Stimulated activated CD4-positive, alpha-beta T cell treated with anti-CD3 and anti-CD28 coated beads, Interleukin-2, amount 100 ng/mL, for 48 hours (primary cell): ENCODE measurements at places on chromosomes 4 and X.

DNA sequence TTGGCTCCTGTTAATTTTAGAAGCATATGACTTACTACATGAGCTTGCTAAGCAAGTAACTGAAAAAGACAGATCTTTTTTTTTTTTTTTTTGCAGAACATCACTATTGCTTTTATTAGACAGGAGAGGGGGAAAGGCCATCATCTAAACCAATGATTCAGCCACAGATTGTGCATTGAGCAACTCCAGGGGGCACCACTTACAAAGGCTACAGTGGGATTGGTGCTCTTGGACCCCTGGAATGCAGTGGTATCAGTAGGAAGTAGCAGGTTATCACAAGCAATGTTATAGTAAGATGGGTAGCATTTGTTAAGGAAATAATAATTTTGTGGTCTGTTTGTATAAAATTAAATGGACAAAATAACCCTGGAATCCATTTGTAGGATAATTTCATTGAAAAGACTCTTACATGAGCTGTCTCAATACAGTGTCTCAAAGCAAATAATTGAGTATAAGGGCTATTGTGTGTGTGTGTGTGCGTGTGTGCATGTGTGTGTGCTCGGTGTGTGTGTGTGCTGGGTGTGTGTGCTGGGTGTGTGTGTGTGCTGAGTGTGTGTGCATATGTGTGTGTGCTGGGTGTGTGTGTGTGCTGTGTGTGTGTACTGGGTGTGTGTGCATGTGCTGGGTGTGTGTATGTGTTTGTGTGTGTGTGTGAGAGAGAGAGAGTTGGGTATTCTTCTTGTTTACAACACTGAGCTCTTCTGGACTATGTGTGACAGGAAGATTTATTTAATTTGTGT lies 296.3 kb downstream of the PCDH7 start:
- no peak for DNase-seq

DNA sequence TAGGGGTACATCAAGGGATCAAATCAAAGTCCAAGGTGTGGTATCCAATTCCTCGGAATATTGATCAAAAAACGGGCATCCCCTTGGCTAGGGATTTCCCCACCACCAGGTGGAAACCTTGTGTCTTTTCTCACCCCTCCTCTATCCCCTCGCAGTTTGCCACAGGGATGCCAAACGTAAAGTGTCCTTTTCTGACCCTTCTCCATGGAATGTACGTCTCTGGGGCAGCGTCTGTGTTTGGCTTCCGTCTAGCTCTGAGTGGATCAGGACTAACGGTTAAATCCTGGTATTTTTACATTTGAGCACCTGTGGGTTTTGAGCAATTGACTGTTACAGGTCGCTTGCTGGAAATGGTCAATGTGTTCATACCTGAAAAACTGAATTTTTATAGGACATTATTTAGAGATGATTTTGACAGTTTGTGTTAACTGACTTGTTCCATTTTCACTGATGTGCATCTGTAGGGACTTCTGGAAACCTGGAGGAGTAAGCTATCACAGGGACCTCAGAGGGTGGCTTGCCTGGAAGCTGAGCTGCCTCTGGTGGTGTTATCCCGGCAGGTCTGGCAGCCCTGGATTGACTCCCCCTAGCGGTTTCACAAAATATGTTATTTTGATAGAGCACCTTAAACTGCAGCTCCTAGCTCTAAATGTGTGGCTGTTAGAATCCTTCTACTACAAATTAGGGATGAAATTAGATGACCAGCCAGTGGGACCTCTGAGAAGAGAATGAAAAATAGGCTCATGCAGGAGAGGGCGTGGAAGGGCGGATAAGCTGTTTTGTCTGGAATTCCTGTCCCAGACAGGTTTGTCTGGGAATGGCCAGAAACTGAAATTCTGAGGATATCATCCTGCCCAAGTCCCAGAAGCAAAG lies 8.8 kb upstream of the MGST2 start:
- DNase-seq, result peak; percentile 35

DNA sequence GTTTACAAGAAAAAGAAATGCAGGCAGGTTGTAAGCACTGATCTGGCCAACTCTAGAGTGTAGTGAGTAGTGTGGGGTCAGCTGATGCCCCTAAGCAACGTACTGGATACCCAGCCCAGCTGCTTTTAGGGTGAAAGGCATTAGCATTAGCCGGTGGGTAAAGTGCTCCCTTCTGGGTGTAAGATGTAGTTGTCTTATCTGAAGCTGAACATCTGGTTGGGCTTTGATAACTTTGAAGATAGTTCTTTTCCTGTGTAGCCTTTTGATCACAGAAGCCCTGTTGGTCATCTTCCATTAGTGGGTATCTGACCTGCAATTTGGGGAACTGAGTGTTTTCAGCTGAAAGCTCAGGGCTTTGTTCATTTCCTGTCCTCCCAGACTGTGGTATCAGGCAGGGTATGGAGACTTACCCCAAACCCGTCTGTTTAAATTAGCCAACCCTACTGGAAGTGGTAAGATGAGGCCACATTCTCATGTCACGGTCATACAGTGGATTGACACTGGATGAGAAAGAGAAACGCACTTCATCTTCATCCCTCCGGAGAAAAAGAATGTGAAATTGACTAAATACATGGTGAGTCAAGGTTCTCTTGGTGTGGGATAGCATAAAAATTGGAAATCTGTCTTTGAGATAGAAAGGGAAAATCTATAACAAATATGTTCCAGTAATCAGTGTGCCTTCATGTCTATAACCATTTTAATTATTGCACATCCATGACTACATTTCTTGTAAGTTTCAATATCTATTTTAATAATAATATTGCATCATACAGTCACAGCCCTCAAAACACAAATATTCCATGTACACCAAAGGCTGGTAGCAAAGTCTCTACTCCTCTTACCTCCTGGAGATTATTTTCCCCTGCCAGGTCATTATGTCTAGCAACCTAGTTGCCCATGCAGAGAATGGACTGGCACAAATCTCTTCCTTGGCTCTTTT lies 8.7 kb downstream of the RHOH start:
- no peak for DNase-seq

DNA sequence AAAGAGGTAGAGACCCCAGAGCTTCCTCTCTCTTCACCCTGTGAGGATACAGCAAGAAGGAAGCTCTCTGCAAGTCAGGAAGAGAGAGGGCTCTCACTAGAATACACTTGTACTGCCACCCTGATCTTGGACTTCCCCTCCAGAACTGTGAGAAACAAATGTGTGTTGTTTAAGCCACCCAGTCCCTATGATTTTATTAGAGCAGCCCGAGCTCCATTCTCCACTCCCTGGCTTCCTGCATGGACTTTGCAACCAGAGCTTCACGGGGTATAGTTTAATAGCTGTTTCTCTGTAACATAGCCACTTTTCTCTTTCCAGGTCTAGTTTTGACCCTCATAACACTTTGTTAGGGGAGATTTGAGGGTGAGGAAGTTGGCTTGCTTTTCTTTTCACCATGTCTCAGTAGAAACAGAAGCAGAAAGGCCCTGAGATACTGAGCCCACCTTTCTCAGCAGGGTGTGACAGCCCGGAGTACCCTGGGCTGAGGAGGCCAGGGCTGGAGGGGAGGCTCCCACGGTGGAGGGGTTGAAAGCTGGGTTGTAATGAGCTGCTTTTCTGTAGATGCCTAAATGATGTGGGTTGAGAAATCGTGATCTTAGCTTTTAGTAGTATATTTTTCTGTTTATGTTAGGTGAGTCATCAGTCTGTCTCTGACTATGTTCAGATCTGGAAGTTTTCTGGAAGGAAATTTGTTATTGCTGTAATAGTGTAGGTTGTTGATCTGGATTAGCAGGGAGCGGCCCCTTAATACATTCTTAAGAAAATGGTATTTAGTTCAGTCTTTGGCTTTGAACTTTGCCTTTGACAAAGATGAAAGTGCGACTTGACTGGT lies 118.6 kb downstream of the PTTG2 start:
- DNase-seq, result no peak

DNA sequence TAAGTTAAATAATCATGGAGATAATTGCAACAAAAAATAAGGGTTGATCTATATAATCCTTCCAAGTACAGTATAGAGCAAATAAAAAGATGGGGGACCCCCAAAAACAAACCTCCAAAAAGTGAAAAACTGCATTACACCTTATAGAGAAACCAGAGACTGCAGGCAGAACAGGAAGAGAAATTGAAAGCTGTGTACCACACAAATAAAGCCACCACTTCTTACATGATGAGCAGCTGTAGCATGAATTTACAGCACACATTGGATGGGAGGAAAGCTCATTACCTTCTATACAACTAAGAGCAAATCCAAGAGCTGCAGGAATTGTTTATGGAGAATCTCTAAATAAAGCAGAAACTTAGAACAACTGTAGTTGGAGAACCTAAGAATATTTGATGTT lies 152.4 kb upstream of the PDE5A start:
- DNase-seq, result no peak

DNA sequence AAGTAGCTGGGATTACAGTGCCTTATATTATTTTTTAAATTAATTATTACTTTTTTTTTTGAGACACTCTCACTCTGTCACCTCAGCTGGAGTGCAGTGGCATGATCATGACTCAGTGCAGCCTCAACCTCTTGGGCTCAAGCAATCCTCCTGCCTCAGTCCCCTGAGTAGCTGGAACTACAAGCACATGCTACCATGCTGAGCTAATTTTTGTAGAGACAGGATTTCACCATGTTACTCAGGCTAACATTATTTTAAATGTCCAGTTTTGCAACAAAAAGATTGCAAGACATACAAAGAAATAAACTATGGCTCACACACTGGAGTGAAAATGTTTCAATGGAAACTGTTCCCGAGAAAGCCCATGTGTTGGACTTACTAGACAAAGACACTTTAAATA lies 59.2 kb downstream of the MND1 start:
- no peak for DNase-seq

DNA sequence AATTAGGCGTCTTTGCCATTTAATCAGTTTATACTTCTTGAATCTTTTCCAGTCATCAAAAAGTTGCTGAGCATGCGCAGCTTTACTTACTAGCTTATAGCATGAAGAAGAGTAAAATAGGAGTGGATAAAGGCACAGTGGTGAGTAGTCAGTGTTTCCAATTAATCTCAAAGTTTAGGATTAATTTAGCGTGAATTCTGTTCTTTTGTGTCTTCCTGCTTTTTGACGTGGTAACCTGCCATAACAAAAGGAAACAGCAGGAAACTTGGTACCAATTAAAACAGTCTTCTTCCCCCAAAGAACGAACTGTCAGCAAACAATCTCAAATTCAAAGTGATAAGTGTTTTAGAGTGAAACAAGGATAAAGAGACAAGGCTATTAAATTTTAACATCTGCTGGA lies 61.9 kb downstream of the TET2 start:
- DNase-seq, result no peak

DNA sequence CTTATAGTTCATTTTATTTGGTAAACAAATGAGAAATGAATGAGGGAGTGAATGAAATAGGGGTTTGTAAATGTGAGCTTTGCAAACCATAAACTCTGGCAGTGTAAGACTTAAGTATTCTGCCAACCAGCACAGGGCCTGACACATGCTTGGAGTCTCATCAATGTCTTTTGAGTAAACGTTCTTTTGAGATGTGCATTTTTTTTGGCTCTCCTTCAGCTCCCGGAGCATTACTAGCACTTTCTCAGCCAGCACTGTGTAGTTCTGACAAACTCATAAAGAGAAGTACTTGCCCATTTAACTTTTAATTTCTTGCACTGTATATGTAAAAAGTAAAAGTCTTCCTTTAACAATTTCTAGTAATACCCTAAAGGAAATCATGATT lies 245.3 kb downstream of the HS3ST1 start:
- DNase-seq, result no peak

DNA sequence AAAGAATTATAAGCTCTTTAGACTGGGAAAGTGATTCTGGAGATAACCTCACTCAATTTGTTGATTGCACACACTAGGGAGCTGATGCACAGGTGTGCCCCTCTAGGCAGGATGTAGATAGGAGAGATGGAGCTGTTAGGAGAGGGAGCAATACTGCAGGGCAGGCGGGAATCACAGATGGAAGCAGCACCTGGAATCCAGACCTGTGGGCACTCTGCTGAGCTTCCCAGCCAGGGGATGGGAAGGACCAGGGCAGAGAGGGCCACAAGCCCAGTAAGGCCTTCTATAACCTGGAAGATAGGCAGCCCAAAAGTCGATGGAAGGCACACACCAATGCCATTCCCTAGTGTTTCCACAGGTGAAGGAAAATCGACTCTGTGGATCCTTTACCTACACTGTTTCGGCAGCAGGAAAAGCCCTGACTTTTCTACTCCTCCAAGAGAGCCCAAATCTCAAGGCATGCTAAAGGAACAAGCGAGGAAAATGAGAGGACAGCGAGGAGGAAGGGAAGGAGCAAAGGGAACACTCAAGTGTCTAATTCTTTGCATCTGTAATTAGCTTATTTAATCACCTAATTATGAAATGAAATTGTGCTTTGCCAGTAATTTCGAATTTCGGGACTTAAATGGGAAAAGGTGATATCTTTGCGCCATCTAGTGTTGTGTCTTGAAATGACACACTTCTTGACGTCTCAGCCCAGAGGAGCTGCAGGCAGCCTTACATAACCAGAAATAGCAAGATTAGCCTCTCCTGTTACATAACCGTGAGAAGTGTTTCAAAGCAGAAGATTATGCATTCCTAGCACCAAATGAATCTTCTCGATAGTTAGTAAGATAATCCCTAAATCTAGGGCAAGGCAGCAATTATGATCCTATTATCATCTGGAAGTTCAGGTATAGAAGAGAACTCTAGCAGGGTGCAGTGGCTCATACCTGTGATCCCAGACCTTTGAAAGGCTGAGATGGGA lies 31.0 kb upstream of the TLR3 start:
- DNase-seq, result peak; percentile 10

DNA sequence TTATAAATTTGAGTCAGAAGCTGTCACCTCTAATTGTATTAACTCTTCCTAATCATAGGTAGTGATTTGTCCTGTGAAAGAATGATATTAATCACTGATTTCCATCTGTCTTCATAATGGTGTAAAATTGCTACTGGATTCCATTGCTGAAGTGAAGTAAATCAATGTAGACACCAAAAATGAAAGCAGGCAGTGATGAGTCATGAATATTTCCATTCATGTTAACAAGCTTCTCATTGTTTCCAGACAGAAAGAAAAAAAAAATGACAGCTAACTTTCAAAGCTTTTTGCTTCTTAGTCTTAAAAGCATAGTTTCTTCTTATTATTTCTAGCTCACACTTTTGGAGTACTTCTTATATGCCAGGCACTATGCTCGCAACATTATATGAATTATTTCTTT lies 21.5 kb downstream of the FAM114A1 start:
- DNase-seq, result no peak

DNA sequence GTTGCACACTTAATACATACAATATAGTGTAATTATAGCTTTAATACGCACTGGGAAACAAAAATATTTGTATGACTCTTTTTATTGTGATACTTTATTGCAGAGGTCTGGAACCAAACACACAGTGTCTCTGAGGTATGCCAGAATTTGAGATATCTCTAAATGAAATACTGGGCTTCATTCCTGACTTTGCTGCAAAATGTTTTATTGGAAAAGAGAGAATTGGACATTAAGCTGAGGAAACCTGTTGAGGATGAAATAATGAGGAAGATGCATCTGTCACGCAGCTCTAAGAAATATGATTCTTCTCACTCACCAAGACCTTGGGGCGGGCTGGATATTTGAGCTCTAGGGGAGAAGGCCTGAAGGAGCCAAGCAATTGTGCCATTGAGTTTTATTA lies 242.1 kb downstream of the CPE start:
- no peak for DNase-seq
